H1 (cell line): ENCODE measurements at places on chromosomes 11 and 22. TPM values are rescaled to one million over a fixed set of nuclear protein-coding genes. Genes with fewer than 3 reads are reported as not detected.
A peak's percentile ranks its signal among the peaks of the same experiment; 100 is the strongest.

ZNF215 gene
- total RNA-seq = 17.1 and 17.9 TPM in 2 replicates

DNA sequence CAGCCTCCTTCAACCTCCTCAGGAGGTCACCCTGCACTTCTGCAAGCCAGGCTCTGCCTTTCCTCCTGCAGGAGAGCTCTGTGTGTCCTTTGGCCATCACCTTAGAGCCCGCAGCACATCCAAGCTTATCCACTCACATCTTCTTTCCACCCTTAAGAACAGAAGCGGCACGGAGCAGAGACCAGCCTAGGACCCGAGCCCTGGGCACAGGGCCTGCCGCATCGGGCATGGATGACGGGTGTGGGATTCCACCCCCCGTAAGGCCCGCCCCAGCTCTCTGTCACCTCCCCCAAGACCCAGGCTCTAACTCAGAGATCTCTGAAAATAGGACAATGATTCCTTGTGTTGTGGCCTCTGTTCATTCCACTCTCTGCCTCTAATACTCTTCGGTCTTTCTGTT lies 42.1 kb upstream of the PHF21B start:
- no peaks in the 10 kb centered on the region for H3K36me3 ChIP-seq
- H3K4me3 ChIP-seq = no peak overlapping the region
- H3K27me3 ChIP-seq = no peaks in the 10 kb centered on the region
- peaks cover 35% of the 10 kb centered on the region for H3K4me1 ChIP-seq
- H3K27ac ChIP-seq = no peak overlapping the region

DNA sequence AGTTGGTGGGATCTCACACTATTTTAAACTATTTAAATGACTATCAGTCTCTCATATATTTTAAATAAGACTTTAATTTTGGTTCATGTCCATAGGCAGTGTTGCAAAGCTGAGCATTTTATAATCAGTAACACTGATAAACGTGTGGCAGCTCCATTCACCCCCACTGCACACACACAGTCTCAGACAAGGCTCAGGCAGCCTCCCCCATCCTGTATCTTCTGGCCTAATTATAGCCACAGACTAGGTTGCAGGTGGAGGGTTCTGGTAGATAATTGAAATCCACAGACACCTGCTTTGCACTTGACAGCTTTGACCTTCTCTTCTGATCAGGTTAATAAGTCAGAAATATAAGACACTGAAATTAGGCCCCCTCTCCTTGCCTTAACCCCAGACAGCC lies 118.5 kb upstream of the LDLRAD3 start:
- no peaks in the 10 kb centered on the region for H3K36me3 ChIP-seq
- H3K4me1 ChIP-seq = peaks cover 2% of the 10 kb centered on the region; the same call in 1 of the 2 replicates
- no peak overlapping the region for H3K4me3 ChIP-seq

DNA sequence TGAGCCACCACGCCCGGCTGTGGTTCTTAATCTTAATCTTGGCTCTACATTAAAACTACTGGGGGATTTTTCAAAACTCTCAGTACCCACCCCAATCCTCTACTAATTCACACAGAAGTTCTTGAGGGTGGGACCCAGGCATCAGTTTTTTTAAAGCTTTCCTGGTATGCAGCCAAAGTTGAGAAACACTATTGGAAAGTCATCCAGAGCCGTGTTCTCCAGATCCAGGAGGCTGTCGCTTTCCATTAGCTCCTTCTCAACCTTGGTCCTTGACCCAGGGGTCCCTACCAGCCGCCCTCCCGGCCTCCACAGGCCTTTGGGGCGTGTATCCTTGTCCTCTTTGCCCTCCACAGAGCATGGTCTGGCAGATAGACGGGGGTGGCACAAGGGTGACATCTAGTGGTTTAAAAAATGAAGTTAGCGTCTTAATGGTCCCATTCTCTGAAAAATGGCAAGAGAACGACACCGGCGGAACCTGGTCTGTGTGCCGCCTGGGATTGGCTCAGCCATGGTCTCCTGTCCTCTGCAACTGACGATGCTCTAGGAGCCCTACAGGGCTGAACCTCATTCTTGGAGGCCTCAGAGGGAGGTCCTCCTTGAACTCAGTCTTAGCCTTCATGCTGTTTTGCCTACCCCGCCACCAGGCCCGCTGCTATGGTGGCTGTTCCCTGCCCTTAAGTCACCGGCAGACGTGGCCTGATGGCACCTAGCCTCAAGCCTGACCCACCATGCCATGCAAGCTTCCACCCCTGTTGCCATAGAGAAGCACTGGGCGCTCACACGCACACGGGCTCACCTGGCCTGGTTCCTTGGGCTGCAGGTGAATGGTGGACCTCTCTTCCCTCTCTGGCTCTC lies 152.0 kb upstream of the SYN3 start:
- H3K36me3 ChIP-seq = no peaks in the 10 kb centered on the region
- peaks cover 2% of the 10 kb centered on the region; the same call in 1 of the 2 replicates for H3K27me3 ChIP-seq
- H3K27ac ChIP-seq = no peak overlapping the region
- H3K4me1 ChIP-seq = no peaks in the 10 kb centered on the region
- peak; percentile 66 for DNase-seq

GRCh38 chr11:91158891-91159537 lies 936.2 kb upstream of the CHORDC1 start:
- no peaks in the 10 kb centered on the region for H3K36me3 ChIP-seq
- H3K27me3 ChIP-seq = no peaks in the 10 kb centered on the region
- DNase-seq = no peak
- H3K27ac ChIP-seq = no peak overlapping the region
- no peak overlapping the region for H3K4me3 ChIP-seq
- H3K4me1 ChIP-seq = no peaks in the 10 kb centered on the region

GRCh38 chr11:60131912-60132311 lies 43.4 kb downstream of the MS4A2 start:
- no peaks in the 10 kb centered on the region for H3K4me1 ChIP-seq
- no peaks in the 10 kb centered on the region for H3K27me3 ChIP-seq
- H3K27ac ChIP-seq = no peak overlapping the region
- no peak for DNase-seq
- no peak overlapping the region for H3K4me3 ChIP-seq

- H3K36me3 ChIP-seq = no peaks in the 10 kb centered on the region
- no peak for DNase-seq
- H3K4me3 ChIP-seq = no peak overlapping the region
- H3K4me1 ChIP-seq = no peaks in the 10 kb centered on the region
- H3K27me3 ChIP-seq = no peaks in the 10 kb centered on the region
- H3K27ac ChIP-seq = no peak overlapping the region
Measured at GRCh38 chr11:82560836-82561235, 172.8 kb downstream of the FAM181B start.

DNA sequence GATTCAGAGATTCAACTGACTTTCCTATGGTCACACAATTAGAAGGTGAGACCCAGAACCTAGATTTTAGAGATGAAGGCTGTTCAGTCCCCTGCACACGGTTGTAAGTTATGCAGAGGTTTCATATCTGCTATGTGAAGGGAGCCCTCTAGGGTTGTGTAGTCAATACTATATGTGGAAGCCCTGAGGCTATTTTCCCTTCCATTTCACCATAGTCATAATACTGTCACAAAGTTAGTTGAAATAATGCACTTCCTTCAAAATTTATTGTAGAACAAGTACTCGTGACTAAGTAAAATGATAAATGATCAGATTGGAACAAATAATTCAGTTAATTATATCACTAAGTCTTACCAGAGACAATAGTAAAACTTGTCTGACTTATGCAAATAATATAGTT lies 48.8 kb downstream of the ENDOD1 start:
- no peaks in the 10 kb centered on the region for H3K36me3 ChIP-seq
- H3K4me3 ChIP-seq = no peak overlapping the region
- DNase-seq = no peak
- peaks cover 5% of the 10 kb centered on the region; the same call in 1 of the 2 replicates for H3K27me3 ChIP-seq
- no peak overlapping the region for H3K27ac ChIP-seq

GRCh38 chr11:128022007-128022368 lies 565.4 kb downstream of the ETS1 start:
- no peaks in the 10 kb centered on the region for H3K27me3 ChIP-seq
- no peaks in the 10 kb centered on the region for H3K36me3 ChIP-seq
- H3K4me1 ChIP-seq = no peaks in the 10 kb centered on the region
- H3K27ac ChIP-seq = no peak overlapping the region

DNA sequence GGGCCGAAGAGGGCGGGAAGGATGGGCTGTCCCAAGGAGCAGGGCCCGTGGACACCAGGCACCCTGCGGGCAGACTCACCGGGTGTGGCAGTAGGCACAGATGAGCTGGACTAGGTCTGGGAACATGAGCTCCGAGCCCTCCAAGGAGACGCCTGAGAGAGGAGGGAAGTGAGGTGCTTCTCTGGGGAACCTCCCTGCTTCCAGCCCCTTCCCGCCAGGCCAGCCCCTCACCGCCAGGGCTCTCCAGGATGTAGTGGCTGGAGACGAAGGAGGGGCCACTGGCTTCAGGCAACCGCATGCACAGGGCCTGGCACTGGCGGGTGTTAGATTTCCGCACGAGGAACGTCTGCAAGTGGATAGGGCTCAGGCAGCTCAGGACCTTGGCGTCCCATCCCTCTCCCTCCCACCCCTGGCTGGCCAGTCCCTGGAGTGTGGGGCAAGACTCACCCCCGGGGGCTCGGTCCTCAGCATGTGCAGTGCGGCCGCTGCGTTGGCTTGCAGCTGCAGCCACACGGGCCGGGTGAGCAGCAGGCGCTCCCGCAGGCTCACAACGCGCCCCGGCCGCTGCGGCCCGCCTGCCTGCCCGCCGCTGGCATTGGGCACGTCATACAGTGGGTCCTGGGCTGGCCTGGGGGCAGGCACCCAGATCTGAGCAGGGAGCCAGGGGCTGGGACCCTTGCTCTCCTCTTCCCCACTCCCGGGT lies 552 bp downstream of the RIN1 start:
- H3K27me3 ChIP-seq = no peaks in the 10 kb centered on the region; the same call in 1 of the 2 replicates
- no peaks in the 10 kb centered on the region for H3K4me1 ChIP-seq
- peak overlapping the region; percentile 44 for H3K4me3 ChIP-seq
- H3K27ac ChIP-seq = no peak overlapping the region

GAB4 gene
- total RNA-seq = 0.17 and 0.94 TPM in 2 replicates

RAB36 gene
- total RNA-seq = 1.0 and 1.1 TPM in 2 replicates

GRCh38 chr11:694563-695287 lies at the start of gene DEAF1:
TSS of gene DEAF1 (minus strand) at chr11:695222. CDS start at chr11:695047, 175 bp downstream.
- DNase-seq = peak; percentile 99
- no peaks in the 10 kb centered on the region for H3K27me3 ChIP-seq
- peak within 1 kb of the TSS; percentile 62 for H3K4me3 ChIP-seq
- H3K27ac ChIP-seq = peak within 1 kb of the TSS; percentile 97
- H3K4me1 ChIP-seq = peaks cover 7% of the 10 kb centered on the region

DNA sequence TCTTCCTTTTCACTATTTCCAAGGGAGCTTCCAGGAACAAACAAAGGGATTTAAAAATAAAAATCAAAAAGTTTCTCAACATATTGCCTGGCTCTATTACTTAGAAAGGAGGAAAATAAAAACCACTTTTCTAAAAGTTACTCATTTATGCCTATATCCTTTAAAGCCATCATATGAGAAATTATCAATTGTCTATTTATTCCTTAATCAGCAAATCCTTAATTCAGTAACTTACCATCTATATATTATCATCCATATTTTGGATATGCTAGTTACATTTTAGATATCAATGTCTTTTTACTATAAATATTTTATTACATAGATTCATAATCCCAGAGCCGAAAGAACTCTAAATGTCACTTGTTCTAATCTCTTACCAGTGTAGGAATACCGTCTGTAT lies 481.5 kb upstream of the ANO5 start:
- H3K4me3 ChIP-seq = no peak overlapping the region
- H3K27me3 ChIP-seq = no peaks in the 10 kb centered on the region
- no peak overlapping the region for H3K27ac ChIP-seq
- no peak for DNase-seq
- no peaks in the 10 kb centered on the region for H3K4me1 ChIP-seq

DNA sequence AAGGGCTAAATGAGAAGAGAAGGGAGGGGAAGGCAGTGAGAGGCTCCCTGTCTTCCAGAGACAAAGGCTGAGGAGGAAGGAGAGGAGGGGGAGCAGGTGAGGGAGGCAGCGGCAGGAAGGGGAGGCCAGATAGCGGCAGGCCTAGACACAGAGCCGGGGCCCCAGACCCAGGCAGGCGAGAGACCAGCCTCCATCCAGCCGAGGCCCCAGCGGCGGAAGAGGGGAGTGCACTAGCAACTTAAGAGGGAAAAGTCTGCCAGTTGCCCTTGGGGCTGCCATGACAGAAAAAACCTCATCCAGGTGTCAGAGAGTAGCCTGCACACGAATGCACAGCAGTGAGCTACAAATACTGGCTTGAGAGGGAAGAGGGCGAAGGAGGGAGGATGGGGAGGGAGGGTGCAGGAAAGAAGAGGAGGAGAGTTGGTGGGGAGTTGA lies 46.7 kb downstream of the IGLL1 start:
- no peaks in the 10 kb centered on the region for H3K36me3 ChIP-seq
- DNase-seq = peak; percentile 87
- peaks cover 4% of the 10 kb centered on the region; the same call in 1 of the 2 replicates for H3K27me3 ChIP-seq
- H3K4me1 ChIP-seq = peaks cover 49% of the 10 kb centered on the region
- H3K4me3 ChIP-seq = no peak overlapping the region
- no peak overlapping the region for H3K27ac ChIP-seq
